ENCODE measurements at places on chromosomes 7 and 10.

DNA sequence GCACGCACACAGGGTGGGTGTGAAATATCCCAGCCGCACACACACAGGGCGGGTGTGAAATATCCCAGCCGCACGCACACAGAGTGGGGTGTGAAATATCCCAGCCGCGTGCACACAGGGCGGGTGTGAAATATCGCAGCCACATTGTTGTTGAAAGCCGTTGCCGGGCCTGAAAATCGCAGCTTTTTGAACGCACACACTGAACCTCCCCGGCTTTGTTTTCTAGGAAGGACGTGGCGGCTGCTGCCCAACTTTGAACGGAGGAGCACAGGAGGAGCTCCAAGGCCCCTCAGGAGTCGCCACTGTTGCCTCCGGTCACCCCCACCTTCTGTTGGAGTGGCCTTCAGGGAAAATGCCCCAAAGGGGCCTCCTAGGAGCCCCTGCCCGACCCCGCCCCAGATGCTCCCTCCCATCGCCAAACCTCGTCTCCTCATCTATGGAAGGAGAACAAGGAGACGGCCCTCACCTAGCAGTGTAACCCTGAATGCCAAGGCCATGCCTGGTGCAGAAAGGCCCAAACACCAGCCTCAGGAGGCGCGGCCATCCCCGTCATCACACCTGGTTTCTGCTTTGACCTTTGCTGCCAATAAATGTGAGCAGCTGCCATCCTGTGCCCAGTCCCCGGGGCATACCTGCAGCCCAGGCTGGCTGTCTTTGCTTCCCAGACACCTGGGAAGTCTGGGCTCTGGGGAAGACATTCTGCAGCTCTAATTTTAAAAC lies 318.6 kb downstream of the PTPRN2 start:
- no peaks in the 10 kb centered on the region for H3K27me3 ChIP-seq
- DNase-seq, result no peak
- H3K36me3 ChIP-seq, result no peaks in the 10 kb centered on the region
- no peak overlapping the region for H3K4me3 ChIP-seq
- H3K27ac ChIP-seq, result no peak overlapping the region

- no peak overlapping the region for H3K27ac ChIP-seq
- no peaks in the 10 kb centered on the region for H3K27me3 ChIP-seq
- no peaks in the 10 kb centered on the region for H3K36me3 ChIP-seq
- no peak for DNase-seq
- no peaks in the 10 kb centered on the region for H3K4me1 ChIP-seq
These were observed 430.5 kb downstream of the GATA3 start for GRCh38 chr10:8485032-8485431.

- DNase-seq, result no peak
- H3K4me3 ChIP-seq, result no peak overlapping the region
- H3K4me1 ChIP-seq, result no peaks in the 10 kb centered on the region
- H3K36me3 ChIP-seq, result no peaks in the 10 kb centered on the region
- no peak overlapping the region for H3K27ac ChIP-seq
These were observed 117.5 kb upstream of the WNT16 start for GRCh38 chr7:121211253-121211652.

DNA sequence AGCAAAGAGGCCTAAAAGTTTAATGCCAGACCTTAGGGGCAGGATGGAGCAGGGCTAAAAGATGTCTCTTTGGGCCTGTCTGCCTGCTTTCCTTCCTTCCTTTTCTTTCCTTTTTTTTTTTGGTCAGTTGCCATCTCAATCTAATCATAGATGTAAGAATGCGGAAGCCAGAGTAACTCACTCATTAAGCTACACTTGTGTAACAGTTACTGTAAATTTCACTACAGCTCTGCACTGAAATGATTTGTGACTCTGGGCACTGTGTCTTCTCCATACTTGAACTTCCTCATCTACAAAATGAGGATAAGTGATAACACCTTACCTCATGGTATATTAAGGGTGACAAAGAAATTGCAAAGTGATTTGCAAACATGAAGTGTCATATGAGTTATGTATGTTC lies 75.5 kb upstream of the AGK start:
- no peaks in the 10 kb centered on the region for H3K36me3 ChIP-seq
- DNase-seq, result no peak
- H3K27me3 ChIP-seq, result peaks cover 16% of the 10 kb centered on the region
- H3K4me1 ChIP-seq, result no peaks in the 10 kb centered on the region
- H3K27ac ChIP-seq, result no peak overlapping the region

GRCh38 chr7:94980418-94981142 lies 73.2 kb downstream of the PPP1R9A start:
- no peak for DNase-seq
- no peak overlapping the region for H3K27ac ChIP-seq
- no peaks in the 10 kb centered on the region for H3K27me3 ChIP-seq
- no peak overlapping the region for H3K4me3 ChIP-seq
- H3K4me1 ChIP-seq, result peaks cover 5% of the 10 kb centered on the region
- no peaks in the 10 kb centered on the region for H3K36me3 ChIP-seq

DNA sequence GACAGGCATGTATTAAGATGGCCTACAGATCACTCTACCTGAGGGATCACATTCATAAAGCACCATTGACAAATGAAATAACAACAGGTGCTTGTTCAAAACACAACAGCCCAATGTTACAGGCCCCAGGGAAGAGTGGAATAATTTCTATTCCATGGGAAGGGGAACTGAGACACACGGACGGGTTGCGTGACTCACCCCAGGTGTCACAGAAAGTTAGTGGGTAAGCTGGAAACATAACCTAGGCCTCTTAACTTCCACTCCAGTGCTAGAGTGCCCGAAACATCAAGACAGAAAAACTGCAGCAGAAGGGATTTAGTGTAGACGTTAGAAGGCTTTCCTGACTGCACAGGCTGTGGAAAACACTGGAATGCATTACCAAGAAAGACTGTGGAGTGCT lies 48.3 kb downstream of the SLC37A3 start:
- no peaks in the 10 kb centered on the region for H3K27me3 ChIP-seq
- no peak for DNase-seq
- H3K4me1 ChIP-seq, result no peaks in the 10 kb centered on the region
- peaks cover 3% of the 10 kb centered on the region for H3K36me3 ChIP-seq

- H3K4me3 ChIP-seq, result no peak overlapping the region
- H3K4me1 ChIP-seq, result no peaks in the 10 kb centered on the region
- no peak overlapping the region for H3K27ac ChIP-seq
- H3K27me3 ChIP-seq, result no peaks in the 10 kb centered on the region
- DNase-seq, result no peak
These were observed 26.9 kb downstream of the NPS start for GRCh38 chr10:127576051-127576450.

DNA sequence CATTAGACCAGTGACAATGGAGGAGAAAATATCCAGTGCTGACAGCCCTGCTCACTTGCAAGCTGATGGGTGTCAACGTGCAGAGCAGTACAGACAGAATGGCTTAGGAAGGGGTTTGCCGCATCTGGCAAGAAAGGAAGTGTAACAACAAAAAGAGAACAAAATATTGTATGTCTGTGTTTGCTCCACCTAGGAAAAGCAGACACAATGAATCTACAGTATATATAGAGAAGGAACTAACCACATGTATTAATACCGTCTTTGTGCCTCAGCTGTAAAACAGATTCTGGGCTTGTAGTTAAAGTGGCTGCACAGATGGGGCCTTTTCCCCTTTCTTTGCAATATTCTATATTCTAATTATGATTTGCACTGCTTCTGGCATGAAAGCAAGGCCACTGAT lies 281.1 kb upstream of the MEOX2 start:
- DNase-seq, result no peak
- no peaks in the 10 kb centered on the region for H3K4me1 ChIP-seq
- H3K4me3 ChIP-seq, result no peak overlapping the region
- no peaks in the 10 kb centered on the region for H3K27me3 ChIP-seq
- H3K27ac ChIP-seq, result no peak overlapping the region

DNA sequence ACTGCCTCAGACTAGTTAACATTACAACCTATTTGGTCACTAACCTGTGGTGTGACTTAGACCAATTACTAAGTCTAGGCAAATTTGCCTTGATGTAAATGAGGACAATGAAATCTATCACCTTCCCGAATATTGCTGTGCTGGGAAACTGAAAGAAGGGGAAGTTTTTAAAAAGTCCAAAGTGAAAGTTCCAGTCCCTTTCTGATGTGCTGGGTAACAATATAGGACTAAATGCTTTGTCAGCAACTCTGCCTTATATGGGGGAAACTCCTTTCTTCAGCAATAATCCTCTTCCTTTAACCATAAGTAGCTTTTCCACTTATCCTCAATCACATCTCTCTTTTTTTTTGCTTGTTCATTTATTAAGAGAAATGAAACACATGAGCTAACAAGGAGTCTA lies 3.9 kb downstream of the PIK3AP1 start:
- H3K27me3 ChIP-seq, result no peaks in the 10 kb centered on the region
- H3K36me3 ChIP-seq, result no peaks in the 10 kb centered on the region
- peaks cover 4% of the 10 kb centered on the region for H3K4me1 ChIP-seq
- DNase-seq, result no peak
- no peak overlapping the region for H3K4me3 ChIP-seq
- H3K27ac ChIP-seq, result no peak overlapping the region

- H3K36me3 ChIP-seq, result no peaks in the 10 kb centered on the region
- H3K4me1 ChIP-seq, result no peaks in the 10 kb centered on the region
- DNase-seq, result no peak
- no peaks in the 10 kb centered on the region for H3K27me3 ChIP-seq
- no peak overlapping the region for H3K27ac ChIP-seq
These were observed 580.1 kb downstream of the GRID1 start for GRCh38 chr10:85786401-85786899.

DNA sequence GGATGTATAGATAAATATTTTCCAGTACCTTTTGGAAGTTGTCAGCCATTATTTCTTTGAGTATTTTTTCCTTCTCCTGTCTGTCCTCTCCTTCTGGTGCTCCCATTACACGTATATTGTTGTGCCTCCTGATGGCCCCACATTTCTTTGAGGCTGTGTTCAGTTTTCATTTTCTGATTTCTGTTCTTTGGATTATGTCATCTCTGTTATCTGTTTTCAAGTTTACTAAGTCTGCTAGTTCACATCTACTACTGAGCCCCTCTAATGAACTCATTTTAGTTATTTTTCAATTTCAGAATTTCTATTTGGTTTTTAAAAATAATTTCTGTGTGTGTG lies 16.3 kb downstream of the RBM33 start:
- H3K4me1 ChIP-seq, result no peaks in the 10 kb centered on the region
- peaks cover 10% of the 10 kb centered on the region for H3K36me3 ChIP-seq
- no peak overlapping the region for H3K27ac ChIP-seq

GRCh38 chr7:7609330-7609729 lies 31.2 kb upstream of the UMAD1 start:
- no peak overlapping the region for H3K4me3 ChIP-seq
- no peaks in the 10 kb centered on the region for H3K4me1 ChIP-seq
- H3K36me3 ChIP-seq, result peaks cover 7% of the 10 kb centered on the region
- H3K27me3 ChIP-seq, result no peaks in the 10 kb centered on the region

DNA sequence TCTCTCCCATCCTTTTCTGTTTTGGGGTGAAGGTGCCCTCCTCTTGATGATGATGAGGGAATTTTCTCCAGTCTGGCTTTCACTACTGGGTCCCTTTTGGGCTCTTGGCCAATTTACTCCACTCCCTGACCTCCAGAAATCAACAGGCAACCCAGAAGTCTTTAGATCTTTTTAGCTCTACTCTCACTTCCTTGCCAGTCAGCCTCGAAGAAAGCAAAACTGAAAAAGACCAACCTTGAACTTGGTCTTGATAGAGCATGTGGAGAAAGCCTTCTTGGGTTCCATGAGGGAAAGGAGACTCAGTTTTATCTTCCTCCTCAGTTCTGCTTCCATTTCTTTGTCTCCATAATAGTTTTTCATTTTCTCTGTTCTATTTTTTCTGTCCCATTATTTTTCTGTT lies 91.4 kb upstream of the NPVF start:
- H3K27ac ChIP-seq, result no peak overlapping the region
- DNase-seq, result no peak
- peaks cover 6% of the 10 kb centered on the region for H3K27me3 ChIP-seq
- H3K4me1 ChIP-seq, result no peaks in the 10 kb centered on the region

GRCh38 chr7:18529239-18529638 lies 33.7 kb downstream of the HDAC9 start:
- H3K4me1 ChIP-seq, result no peaks in the 10 kb centered on the region
- H3K27me3 ChIP-seq, result no peaks in the 10 kb centered on the region
- H3K36me3 ChIP-seq, result no peaks in the 10 kb centered on the region

- no peaks in the 10 kb centered on the region for H3K4me1 ChIP-seq
- H3K27ac ChIP-seq, result no peak overlapping the region
- no peak overlapping the region for H3K4me3 ChIP-seq
- H3K27me3 ChIP-seq, result no peaks in the 10 kb centered on the region
These were observed 183.2 kb downstream of the GLI3 start for GRCh38 chr7:42053834-42054233.

DNA sequence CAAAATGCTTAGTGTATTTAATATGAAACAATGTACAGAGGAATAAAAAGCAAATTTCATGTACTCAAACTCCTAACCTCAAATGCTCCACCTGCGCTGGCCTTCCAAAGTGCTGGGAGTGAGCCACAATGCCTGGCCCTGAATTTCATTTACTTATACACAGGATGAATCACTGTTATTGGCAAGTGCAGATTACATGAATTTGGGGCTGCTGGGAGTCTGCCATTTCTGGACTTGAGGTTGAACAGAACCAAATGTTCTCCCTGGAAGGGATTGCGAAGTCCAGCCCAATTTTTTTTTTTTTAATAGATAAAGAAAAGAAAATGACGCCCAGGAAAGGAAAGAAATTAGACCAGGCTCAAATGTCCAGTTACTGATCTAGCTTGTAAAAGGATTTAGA lies 6.8 kb upstream of the CSTF2T start:
- no peak overlapping the region for H3K27ac ChIP-seq
- no peak overlapping the region for H3K4me3 ChIP-seq
- no peak for DNase-seq
- H3K36me3 ChIP-seq, result no peaks in the 10 kb centered on the region

GRCh38 chr10:78542141-78542489 lies 508.5 kb downstream of the RPS24 start:
- H3K4me1 ChIP-seq, result no peaks in the 10 kb centered on the region
- DNase-seq, result no peak
- no peak overlapping the region for H3K4me3 ChIP-seq
- H3K27ac ChIP-seq, result no peak overlapping the region
- no peaks in the 10 kb centered on the region for H3K36me3 ChIP-seq
- no peaks in the 10 kb centered on the region for H3K27me3 ChIP-seq

- no peak overlapping the region for H3K27ac ChIP-seq
- H3K4me1 ChIP-seq, result no peaks in the 10 kb centered on the region
- DNase-seq, result peak; percentile 83
These were observed 64.5 kb upstream of the SYPL1 start for GRCh38 chr7:106176414-106177299.

GRCh38 chr10:132599732-132600131 lies 62.1 kb downstream of the INPP5A start:
- H3K4me1 ChIP-seq, result no peaks in the 10 kb centered on the region
- no peak overlapping the region for H3K4me3 ChIP-seq
- no peaks in the 10 kb centered on the region for H3K27me3 ChIP-seq
- H3K27ac ChIP-seq, result no peak overlapping the region
- DNase-seq, result no peak

DNA sequence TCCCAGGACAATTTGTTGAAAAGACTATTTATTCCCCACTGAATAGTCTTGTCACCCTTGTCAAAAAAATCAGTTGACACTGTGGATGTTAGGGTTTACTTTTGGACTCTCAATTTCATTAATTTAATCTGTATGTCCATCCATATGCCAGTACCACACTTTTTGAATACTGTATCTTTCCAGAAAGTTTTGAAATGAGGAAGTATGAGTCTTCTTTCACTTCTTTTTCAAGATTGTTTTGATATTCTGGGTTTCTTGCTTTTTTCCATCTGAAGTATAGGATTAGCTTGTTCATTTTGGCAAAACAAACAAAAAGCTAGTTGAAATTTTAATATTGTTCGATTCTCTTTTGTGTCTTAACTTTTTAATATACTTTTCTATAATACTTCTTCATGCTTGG lies 21.7 kb downstream of the KLHDC10 start:
- no peak for DNase-seq
- no peak overlapping the region for H3K4me3 ChIP-seq
- peaks cover 15% of the 10 kb centered on the region for H3K36me3 ChIP-seq
- no peak overlapping the region for H3K27ac ChIP-seq
- H3K4me1 ChIP-seq, result no peaks in the 10 kb centered on the region

GRCh38 chr7:150941351-150942000 lies 36.6 kb downstream of the KCNH2 start:
- H3K36me3 ChIP-seq, result no peaks in the 10 kb centered on the region
- DNase-seq, result no peak
- H3K4me3 ChIP-seq, result no peak overlapping the region
